Aorta (tissue), 5 donors: ENCODE measurements at places on chromosomes 2 and 18. TPM values are rescaled to one million over a fixed set of nuclear protein-coding genes. Genes with fewer than 3 reads are reported as not detected.

AQP12B gene
- total RNA-seq: not detected

ABCB11 gene
- total RNA-seq: 0.21 TPM

SAG gene
- not detected for total RNA-seq

DNAH7 gene
- 1.8 TPM for total RNA-seq

QPCT gene
- 3.8 TPM for total RNA-seq

KYNU gene
- total RNA-seq: 6.8 TPM

LYG1 gene
- total RNA-seq: 2.7 TPM

PDE11A gene
- total RNA-seq: 1.2 TPM

MEP1B gene
- total RNA-seq: not detected

LOXL3 gene
- total RNA-seq: 27.1 TPM

CYRIA gene
- 12.8 TPM for total RNA-seq

CCDC74B gene
- total RNA-seq: 1.3 TPM

CCL20 gene
- 0.45 TPM for total RNA-seq

DGUOK gene
- total RNA-seq: 49.8 TPM

NGEF gene
- 2.3 TPM for total RNA-seq

NFU1 gene
- total RNA-seq: 39.8 TPM

DQX1 gene
- total RNA-seq: not detected

OSBPL1A gene
- 43.2 TPM for total RNA-seq

MAP2 gene
- 59.7 TPM for total RNA-seq

TMEM214 gene
- 96.4 TPM for total RNA-seq

SERPINB10 gene
- not detected for total RNA-seq

SP5 gene
- total RNA-seq: 3.6 TPM

KCNJ13 gene
- total RNA-seq: not detected

BCL11A gene
- total RNA-seq: 0.97 TPM

NMUR1 gene
- total RNA-seq: 0.36 TPM

TEKT4 gene
- not detected for total RNA-seq

IL1B gene
- total RNA-seq: 9.3 TPM

HOXD12 gene
- total RNA-seq: not detected

RHBDD1 gene
- 39.2 TPM for total RNA-seq

CENPA gene
- 0.23 TPM for total RNA-seq

ARL6IP6 gene
- total RNA-seq: 13.2 TPM

SERPINB13 gene
- not detected for total RNA-seq

M1AP gene
- not detected for total RNA-seq

CCDC121 gene
- total RNA-seq: 2.2 TPM

SLC23A3 gene
- 7.3 TPM for total RNA-seq

OSBPL6 gene
- 2.1 TPM for total RNA-seq

NPHP1 gene
- 3.9 TPM for total RNA-seq
